ENCODE measurements at places on chromosomes 7 and 10. TPM values are rescaled to one million over a fixed set of nuclear protein-coding genes. Genes with fewer than 3 reads are reported as not detected.

- DNase-seq: no peak
These were observed 97.9 kb downstream of the PTEN start for GRCh38 chr10:87961314-87961713.

RBP4 gene
- 1.1 TPM for total RNA-seq

- DNase-seq: no peak
These were observed 162.7 kb upstream of the CDK1 start for GRCh38 chr10:60615541-60615940.

- no peak for DNase-seq
These were observed 69.4 kb downstream of the CCSER2 start for GRCh38 chr10:84397735-84398144.

TMEM176B gene
- 0.80 TPM for total RNA-seq

DNA sequence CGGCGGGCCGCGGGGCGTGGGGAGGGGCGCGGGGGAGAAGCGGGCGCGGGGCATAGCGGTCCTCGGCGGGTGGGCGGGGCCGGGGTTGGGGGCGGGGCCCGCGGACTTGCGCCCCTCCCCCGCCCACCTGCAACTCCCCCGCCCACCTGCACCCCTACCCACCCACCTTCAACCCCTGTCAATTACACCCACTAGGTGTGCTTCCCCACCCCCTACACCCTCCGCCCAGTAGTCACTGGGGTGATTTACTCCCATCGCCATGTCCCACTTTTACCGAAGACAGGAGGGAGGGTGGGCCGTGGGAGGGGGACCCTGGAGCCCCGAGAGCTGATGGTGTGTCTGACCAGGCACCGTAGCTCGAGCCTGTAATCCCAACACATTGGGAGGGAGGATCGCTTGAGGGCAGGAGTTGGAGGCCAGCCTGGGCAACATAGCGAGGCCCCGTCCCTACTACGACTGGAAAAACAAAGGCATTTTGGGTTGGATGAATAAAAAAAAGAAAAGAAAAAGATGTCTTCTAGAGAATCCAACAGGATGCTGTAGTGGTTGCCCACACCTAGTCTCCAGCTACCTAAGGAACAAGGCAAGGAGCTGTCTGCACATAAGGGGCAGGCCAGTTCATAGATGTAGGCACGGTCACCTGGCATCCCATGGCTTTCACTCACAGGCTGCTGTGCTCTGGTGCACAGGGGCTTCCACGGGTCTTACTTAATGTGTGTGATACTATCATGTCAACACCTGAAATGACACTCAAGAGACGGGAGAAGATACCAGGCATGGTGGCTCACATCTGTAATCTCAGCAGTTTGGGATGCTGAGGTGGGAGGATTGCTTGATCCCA, 761 bp downstream of the KCTD7 start:
- peak; percentile 94 for DNase-seq

PON3 gene
- not detected for total RNA-seq

DNA sequence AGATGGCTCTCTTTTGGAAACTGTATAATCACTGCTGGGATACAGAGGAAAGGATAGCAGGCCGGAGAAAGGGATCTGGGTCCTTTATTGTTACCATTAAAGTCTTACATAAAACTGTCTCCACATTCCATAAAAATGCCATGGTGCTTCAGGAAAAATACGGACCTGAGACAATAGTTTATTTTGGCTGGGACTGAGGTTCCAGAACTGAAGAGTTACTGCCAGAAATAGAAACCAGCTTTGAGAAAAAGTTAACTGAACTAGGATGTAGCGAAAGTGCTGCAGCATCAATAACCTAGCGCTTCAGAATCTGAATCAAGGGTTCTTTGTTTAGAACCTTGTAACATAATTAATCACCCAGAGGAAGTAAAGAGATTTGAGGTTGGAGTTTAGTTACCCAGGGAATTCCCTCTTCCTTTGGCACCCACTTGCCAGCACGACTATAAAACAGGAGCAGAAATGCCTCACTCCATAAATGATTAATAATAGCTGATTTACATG, 38.0 kb downstream of the MEOX2 start:
- no peak for DNase-seq

DNA sequence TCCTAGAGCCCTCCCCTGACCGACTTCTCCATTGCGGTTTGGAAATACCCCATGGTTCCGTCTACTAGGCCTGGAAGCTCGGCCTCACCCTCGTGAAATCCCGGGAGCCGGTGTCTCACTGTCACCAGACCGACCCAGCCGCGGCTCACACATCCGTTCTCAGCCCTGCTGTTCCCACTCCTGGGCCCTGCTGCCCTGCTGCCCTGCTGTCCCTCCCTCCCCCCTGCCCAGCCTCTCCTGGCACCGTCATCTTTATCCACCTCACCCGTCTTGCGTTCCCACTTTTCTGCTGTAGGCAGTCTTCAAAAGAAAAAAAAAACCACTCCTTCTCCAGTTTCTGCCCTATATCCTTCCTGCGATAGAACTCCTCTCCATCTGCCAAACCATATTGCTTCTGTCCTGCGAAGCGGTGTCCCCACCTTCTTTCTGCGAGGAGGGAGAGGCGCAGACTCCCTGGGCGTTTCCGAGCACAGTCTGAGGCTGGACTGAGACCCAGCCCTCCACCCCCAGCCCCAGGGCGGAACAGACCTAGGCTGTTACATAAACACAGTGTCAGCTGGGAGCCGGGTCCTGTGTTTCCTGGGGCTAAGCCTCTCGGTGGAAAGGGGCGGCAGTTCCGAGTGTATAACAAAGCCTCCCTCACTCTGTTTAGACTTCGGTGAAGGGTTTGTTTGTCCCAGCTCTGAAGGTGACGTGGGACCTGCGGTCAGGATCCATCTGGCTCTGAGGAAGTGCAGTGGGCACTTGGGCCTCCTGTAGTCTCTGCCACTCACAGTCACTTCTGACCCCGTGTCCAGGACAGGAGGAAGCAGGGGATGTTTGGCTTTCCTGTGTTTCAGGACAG, 2.8 kb downstream of the AGAP3 start:
- peak; percentile 80 for DNase-seq

GRCh38 chr7:131057794-131058070, 269.9 kb upstream of the MKLN1 start:
- DNase-seq: no peak

Measured in H7 (cell line).